ENCODE measurements at places on chromosomes 3 and 15.

DNA sequence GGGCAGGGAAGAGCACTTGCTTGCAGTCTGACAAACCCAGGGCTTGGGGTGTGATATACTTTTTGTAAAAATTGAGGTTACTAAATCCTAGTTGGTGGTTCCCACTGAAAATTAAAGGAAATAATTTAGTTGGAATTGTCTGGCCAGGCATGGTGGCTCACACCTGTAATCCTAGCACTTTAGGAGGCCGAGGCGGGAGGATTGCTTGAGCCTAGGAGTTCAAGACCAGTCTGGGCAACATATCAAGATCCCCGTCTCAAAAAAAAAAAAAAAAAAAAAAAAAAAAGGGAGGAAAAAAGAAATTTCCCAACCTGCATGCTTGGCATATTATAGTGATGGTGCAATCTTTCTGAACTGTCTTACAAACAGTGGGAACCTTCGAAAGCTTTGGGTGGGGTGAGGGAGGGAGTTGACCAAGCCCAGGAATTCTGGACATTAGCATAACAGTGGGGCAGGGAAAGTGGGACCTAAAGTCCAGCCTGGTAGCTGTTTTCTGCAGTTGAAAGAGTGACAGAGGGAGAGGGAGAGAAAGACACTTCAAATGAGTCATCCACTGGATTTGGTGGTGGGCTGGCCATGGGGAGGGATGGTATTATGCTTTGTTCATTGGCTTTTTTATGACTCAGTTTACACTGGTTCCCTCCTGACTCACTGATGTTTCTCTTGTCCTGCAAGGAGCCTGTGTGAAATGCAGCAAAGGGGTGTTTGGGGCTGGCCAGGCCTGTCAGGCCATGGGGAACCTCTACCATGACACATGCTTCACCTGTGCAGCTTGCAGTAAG lies 41.1 kb downstream of the LIMD1 start:
- DNase-seq, result no peak

GRCh38 chr3:37287776-37288175 lies 113.4 kb upstream of the LRRFIP2 start:
- no peak for DNase-seq

GRCh38 chr3:195201295-195201694 lies 69.7 kb downstream of the XXYLT1 start:
- no peak for DNase-seq

GRCh38 chr3:20039765-20040547 lies at the start of gene KAT2B:
KAT2B (plus strand) TSS chr3:20040446; CDS start chr3:20040478, 32 bp downstream.
- DNase-seq, result peak; percentile 81

DNA sequence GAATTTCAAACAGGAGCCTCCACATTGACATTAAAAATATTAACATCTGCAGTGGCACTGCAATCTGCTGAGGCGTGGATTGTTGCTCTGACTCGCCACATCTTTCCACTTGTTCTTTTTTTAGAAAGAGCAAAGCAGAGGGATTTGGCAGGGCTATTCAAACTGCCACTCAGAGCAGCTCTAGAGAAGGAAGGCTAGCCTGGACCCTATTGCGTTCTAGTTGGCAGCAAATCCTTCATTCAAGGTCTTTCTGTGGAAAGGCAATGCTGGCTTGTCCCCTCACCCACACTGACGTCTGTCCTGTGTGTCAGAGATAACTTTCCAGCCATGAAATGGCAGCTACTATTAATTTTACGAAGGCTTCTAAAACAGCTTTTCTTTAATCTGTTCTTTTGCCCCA lies 483.2 kb upstream of the SGO1 start:
- DNase-seq, result no peak

DNA sequence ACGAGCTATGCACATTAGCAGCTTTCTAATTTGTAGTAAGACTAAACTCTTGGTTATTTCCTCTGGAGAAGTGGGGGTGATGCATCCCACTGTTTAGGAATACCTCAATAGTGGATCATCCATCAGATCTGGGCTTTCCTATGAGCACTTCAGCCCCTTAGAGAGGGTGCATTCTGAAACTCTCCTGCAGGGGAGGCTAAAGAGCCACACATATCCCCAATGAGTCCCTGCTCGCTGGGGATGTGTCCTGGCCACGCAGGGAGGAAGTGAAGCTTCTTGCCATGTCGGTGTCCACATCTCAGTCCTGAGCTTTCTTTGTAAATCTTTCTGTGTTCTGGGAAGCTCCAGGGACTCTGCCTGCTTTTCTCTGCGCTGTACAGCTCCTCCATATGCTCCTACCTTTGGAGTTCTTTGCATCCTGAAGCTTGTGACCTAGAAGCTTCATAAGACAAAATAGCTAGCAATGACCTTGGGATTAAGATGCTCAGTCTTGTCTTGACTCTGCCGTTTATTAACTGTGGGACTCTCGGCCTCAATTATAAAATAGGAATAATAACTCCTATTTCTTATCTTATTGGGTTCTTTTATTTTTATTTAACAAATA lies 28.3 kb upstream of the MASP1 start:
- no peak for DNase-seq

DNA sequence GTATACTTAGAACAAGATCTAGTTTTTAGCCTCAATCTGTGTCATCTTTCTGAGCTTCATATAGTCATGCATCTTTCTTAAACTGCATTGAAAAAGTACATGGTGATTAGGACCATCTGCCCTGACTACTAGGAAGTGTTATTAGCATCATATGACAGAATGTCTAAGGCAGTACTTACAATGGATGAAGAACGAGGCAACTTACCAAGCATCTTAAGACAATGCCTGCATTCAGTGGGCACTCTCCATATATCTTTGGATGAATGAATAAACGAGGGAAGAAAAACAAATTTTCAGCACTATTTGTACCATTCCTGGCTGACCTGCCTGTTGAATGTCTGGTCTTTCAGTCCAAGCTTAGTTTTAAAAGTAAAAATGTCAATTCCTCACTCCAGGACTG lies 185.4 kb upstream of the EPHA3 start:
- no peak for DNase-seq

- no peak for DNase-seq
These were observed 3.1 kb downstream of the SH3BP5 start for GRCh38 chr3:15329046-15330005.

All from stimulated activated naive CD4-positive, alpha-beta T cell (primary cell).